ENCODE measurements at places on chromosomes 6 and 20. TPM values are rescaled to one million over a fixed set of nuclear protein-coding genes. Genes with fewer than 3 reads are reported as not detected.

GRCh38 chr6:69866351-69866769 lies at the start of gene COL19A1:
TSS of gene COL19A1 (plus strand) at chr6:69866556. CDS start at chr6:69879568, 13,012 bp downstream.
- no peak for DNase-seq

DNA sequence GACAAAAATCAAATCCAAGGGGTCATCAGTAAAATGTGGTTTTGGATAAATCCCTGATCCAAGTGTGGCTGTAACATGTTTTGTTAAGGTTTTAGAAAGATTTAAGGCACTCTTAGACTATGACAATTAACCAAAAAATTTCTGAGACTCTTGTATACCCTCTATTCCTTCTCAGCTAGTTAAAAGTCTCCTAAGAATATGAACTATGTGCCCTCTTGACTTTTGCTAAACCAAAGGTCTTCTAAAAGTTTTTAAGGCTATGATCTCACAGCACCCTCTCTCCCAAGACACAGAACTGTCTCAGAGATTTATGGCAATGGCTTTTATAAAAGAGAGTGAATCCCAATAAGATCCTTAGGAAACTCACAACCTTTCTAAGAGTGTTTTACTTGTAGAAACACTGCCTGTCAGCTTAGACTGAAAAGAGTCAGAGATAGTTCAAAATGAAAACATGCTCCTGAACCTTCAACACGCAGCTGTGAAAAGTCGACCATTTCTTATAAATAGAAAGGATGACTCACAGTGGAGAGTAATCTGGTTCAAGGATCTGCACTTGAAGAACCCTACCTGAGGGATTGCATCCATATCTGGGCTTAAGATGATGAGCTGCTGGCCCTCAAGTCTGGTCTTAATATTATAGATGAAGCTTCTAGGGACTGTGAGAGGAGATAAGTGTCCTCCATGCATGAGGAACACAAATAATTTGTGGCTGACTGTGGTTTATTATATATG lies 388.4 kb upstream of the GJE1 start:
- DNase-seq, result no peak

GRCh38 chr6:12112540-12113189 lies 100.6 kb downstream of the HIVEP1 start:
- DNase-seq, result no peak

DNA sequence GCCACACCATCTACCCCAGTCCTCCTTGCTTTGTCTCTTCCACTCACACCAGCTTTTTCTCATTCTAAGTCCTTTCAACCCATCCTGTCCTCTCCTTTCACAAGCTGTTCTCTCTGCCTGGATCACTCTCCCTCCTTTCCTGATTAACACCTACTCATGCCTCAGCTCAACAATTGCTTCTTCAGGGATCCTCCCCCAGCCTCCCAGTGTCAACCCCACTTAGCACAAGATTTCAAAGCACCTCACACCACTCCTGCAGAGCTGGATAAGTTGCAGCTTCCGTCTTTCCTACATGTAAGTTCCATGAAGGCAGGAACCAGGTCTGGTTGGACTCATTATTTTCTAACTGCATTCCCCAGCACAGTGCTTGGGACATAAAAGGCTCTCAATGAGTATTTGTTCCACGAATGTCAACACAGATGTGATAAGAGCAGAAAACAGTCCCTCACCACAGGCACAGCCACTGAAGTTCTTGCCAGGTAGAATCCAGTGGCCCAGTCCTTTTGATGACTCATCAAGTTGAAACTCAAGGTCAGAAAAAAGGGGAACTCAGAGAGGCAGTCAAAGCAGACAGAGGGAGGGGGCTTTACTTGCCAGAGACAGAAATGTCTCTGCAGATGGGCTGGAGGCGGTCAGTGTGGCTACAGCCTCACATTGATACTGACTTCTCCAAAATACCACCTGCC lies 193.4 kb upstream of the PRDM1 start:
- no peak for DNase-seq

DNA sequence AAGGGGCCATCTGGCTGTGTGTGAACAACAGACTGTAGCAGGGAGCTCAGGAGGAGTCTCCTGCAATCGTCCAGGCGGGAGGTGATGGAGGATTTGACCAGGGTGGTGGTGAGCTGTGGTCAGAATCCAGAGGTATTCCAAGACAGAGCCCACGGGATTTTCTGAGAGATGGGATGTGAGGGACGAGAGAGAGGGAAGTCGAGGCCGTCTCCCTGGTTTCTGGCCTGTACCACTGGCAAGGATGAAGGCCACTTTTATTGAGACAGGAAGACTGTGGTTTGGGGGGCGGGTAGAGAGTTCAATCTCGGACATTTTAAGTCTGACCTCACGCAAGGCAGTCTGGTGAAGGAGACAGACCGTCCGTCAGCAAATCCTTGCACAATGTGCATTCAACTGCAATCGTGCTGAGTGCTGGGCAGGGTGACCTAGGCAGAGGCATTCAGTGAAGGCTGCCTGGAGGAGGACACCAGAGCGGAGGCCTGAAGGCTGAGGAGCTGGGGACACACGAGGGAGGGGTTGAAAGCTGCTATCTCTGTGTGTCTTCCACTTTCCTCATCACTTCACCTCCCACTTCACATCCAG lies 53.9 kb downstream of the PREX1 start:
- no peak for DNase-seq

PRDM13 gene
- total RNA-seq, result not detected
